ENCODE measurements at places on chromosomes 7 and 10.

GRCh38 chr7:113142385-113143119, 24.2 kb upstream of the SMIM30 start:
- DNase-seq: no peak

DNA sequence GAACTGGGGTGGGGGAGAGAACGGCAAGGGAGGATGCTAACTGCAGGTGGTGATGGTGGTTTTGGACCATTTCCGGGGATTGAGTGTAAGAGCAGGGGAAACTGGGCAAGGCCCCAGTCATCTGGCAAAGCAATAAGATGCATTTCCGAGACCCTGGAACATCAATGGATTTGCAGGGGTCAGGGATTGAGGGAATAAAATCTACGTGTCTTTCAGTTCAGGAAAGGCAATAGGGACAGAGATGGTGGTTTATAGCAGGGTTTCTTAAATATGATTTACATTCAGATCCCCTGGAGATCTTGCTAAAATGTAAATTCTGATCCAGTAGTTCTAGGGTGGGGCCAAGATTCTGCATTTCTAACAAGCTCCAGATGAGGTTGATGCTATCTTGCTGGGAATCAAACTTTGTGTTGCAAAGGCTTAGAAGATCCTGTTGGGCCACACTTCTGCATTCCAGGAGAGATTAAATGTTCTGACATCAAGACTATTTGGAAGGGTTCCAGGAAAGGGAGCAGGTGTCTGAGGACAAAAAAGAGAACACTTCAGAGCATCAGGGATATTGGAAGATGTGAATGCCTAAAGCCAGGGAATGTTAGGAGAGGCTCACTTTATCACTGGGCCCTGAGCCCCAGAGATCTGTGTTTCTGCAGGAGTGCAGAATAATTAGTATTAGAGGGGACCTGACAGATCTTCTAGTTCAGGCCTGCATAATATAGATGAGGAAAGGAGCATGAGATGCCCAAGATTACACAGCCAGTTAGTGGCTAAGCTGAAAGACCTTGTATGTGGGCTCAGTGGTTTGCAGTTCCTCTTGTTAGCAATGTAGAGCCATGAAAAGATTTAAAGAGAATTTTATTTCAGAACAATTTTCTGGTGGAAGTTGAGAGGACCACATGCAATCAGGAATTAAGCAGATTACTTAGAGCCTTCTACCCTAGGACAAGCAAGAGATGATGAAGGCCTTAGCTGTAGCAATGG, 32.4 kb downstream of the BLNK start:
- DNase-seq: no peak

GRCh38 chr7:85593355-85593754, 406.5 kb upstream of the SEMA3D start:
- DNase-seq: no peak

- DNase-seq: no peak
Observed at GRCh38 chr7:139189357-139189756, 41.7 kb upstream of the UBN2 start.

DNA sequence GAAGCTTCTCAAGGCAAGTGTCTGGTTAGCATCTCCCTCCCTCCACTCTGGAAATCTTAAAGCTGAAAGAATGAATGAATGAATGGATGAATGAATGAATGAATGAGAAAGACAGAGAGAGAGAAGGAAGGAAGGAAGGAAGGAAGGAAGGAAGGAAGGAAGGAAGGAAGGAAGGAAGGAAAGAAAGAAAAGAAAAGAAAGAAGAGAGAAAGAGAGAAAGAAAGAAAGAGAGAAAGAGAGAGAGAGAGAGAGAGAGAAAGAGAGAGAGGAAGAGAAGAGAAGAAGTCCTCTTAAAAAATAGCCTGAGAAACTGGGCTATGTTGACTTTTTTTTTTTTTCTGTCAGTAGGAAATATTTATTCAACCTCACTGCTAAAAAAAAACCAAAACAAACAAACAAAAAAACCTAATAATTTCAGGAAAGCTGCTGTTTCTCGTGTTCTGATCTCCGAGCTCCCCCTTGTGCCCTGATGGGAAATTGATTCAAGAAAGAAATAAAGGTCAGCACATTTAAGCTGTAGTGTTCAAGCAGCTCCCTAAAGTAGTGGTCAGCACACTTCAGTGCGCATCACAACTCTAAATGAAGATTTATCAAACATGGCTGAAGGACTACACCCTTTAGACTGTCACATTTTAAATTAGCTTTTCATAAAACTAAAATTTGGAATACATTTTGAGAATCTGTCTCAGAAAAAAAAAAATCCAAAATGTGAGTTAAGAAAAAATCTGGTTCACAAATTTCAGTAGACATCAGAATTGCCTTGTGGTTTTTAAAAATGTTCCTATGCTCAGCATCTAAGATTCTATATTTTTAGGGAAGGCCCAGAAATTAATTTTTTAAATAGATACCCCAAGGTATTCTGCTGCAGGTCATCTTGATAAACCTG, 154.3 kb downstream of the ELAPOR2 start:
- DNase-seq: no peak

- DNase-seq: no peak
Observed at GRCh38 chr7:36474283-36475010, 84.8 kb downstream of the ANLN start.

GRCh38 chr7:12493407-12493806, 77.1 kb upstream of the SCIN start:
- DNase-seq: no peak

DNA sequence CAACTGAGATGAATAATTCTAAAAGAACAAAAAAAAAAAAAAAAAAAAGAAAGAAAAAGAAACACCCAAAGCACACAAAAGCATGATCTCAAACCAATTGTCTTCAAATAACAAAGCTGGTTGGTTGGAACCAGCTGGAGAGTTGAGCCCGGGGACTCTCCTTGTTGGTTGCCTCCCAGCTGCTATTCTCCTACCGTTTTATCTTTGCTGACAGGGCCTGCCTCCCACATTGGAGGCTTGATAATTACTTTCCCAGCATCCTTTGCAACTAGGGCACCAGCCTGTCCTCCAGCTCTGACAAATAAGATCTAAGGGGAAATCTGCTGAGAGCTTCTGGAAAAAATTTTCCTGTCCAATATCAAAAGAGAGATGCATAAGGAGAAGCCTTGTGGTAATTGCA, 6.8 kb downstream of the PON1 start:
- no peak for DNase-seq

- no peak for DNase-seq
Observed at GRCh38 chr10:78471326-78471722, 437.7 kb downstream of the RPS24 start.

GRCh38 chr10:133489816-133490588, 36.3 kb downstream of the SCART1 start:
- no peak for DNase-seq

DNA sequence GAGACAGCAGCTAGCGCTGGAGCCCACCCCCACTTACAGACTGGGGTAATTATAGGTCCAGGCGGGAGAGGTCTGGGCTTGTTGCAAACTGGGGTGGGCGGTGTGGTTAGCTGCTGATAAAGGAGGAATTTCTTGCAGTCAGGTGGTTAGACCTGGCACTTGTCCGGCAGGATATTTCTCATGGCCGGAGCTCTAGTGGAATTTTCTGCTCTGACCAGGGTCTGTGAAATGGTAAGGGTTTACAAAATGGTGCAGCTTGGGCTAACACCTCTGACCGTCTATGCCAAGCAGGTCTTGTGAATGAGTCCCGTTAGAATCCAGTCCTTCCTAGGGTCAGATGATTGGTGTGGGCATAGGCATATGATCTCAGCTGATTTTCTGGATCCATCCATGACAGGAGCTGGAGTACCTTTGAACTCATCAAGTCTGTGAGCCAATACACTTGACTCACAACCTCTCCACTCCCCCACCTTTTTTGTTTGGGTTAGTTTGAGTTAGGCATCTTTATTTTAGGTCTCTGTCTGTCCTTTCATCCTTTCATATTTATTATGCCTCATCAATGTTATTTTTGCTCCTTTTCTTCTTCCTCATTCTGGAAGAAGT, 213.4 kb downstream of the SUGCT start:
- DNase-seq: no peak

DNA sequence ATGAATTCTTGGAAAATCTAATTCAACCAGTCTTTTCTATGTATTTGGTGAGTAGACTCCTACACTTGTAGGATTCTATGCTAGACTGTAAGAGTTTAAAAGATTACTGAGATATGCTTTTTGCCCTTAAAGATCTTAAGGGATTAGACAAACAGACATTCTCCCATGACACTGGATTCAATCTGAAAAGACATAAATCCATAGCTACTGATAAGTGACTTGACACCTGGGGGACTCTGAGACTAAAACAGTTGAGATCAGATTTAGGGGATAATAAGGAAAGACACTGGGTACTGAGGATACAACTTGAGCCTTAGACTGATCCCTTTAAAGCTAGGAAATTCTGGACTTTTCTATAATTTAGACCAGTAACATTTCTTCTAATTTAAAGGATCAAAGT, 1233.4 kb downstream of the XPNPEP1 start:
- DNase-seq: no peak

GRCh38 chr7:38801786-38802185, 107.2 kb downstream of the VPS41 start:
- no peak for DNase-seq

- DNase-seq: no peak
Observed at GRCh38 chr7:71712653-71713180, 580.8 kb downstream of the GALNT17 start.

DNA sequence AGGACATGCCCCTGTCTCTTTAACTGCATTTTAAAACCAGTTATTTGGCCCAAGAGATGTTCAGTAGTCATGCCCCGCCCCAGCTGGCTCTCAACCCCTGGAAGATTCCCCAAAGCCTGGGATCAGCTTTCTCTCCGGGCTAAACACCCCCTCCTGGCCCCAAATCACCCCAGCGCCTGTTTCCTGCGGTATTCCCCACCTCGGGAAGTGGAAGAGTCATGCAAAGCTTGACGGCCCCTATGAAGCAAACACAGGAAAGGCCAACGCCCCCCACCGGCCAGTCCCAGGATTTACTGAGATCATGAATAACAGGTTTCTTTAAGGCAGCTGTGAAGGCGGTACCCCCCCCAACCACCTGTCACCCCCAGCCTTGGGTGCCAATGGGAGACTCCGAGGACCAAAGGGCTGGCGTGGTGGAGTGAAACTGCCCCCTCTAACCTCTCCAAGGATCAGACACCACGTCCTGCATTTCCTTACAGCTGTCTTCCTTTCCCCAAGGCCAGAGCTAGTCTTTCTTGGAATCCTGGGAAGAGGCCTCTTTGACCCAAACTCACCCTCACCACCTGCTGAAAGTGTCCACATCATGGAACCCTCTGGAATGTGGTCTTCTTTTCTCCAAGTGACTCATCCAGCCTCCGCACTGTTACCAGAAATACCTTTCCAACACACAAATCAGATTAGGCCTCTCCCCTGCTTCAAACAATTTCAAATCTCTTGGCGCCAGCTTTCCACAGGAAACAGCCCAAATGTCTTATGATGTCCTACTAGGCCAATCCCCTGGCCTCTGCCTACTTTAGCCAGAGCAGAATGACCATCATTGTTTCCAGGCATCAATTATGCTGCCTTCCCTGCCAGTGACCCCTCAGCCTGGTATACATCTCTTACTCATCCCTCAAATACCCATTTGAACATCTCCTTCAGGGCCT, 301.5 kb downstream of the ZEB1 start:
- DNase-seq: no peak

DNA sequence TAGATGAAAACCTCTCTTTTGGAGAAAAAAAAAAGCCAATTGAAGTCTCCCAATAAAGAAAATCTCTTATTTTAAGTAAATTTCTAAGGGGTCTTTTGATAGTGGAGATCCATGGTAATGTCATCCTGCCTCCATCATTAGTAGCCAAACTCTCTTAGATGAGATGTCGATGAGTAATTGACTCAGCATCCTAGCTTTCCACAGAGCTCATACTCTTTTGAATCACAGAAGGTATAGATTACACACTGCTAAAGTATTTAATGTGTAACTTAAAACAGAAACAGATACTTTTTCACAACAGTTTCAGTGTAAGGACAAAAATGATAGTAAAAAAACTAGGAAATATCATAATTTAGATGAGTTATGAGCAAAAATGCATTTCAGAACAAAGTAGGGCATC, 19.4 kb downstream of the MAGI2 start:
- DNase-seq: no peak

- no peak for DNase-seq
Observed at GRCh38 chr7:16954321-16954720, 72.5 kb upstream of the AGR3 start.

- DNase-seq: no peak
Observed at GRCh38 chr10:78785066-78785465, 283.7 kb upstream of the ZMIZ1 start.

- no peak for DNase-seq
Observed at GRCh38 chr7:54541669-54542625, at the start of gene VSTM2A. VSTM2A (plus strand) TSS chr7:54542375; CDS start chr7:54542731, 356 bp downstream.

DNA sequence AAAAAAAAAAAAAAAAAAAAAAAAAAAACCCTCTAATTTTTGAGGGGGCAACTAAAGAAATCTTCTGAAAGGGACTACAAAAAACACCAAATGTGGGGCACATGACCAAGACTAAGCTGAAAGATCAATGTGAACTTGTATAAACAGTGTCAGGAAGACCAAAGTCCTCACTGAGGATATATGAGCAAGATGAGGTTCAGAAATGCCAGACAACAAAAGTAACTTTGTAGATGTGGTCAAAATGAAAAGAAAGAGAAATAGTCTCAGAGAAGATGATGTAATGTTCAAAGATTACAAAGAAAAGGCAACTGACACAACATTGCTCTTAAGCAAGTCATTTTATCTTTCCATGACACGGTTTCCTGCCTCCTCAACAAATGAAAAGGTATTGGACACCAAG, 48.7 kb upstream of the PTPRZ1 start:
- no peak for DNase-seq

DNA sequence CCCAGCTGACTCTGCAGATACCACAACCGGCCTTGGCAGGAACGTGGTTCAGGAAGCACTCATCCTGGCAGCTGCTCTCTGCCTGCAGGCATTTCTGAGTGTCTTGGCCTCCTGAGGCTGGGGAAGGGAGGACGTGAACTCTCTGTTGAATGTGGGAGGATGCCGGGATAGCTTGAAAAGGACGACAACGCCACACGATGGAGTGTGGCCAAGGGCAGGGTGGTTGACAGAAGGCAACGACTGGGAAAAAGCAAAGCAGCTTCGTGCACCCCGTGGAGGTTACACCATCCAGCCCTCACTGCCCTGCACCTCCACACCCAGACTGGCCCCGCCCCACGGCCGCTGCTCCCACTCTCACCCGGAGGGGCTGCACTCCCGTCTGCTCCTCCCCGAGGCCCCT, 466.1 kb upstream of the FOXK1 start:
- no peak for DNase-seq

DNA sequence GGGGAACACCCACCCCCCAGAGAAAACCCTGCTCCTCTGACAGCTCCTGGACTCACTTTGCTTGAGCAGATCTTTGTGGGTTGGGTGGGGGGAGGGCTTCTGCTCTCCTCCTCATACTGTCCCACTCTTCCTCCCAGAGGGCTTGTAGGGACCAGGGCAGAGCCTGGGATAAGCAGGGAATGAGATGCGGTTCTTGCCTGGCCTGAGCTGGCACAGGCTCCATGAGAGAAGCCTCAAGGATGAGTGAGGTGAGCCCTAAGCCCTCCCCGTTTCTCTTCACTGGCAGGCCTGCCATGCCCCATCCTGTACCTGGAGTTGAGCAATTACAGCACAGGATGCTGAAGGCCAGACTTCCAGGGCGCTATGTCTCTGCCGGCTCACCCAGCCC, 134.7 kb downstream of the ADAM12 start:
- no peak for DNase-seq

- DNase-seq: no peak
Observed at GRCh38 chr10:49107111-49107886, 8.0 kb downstream of the VSTM4 start.

- no peak for DNase-seq
Observed at GRCh38 chr10:70958396-70958795, 70.0 kb upstream of the PCBD1 start.

All from T-helper 22 cell (primary cell).